Left lung (tissue), 14 donors: ENCODE measurements at places on chromosomes 5 and 9. TPM values are rescaled to one million over a fixed set of nuclear protein-coding genes. Genes with fewer than 3 reads are reported as not detected.

PCDHGB4 gene
- polyA plus RNA-seq: 4.6 TPM

INSL6 gene
- polyA plus RNA-seq: 1.2 TPM

CORO2A gene
- polyA plus RNA-seq: 8.7 TPM

DNA sequence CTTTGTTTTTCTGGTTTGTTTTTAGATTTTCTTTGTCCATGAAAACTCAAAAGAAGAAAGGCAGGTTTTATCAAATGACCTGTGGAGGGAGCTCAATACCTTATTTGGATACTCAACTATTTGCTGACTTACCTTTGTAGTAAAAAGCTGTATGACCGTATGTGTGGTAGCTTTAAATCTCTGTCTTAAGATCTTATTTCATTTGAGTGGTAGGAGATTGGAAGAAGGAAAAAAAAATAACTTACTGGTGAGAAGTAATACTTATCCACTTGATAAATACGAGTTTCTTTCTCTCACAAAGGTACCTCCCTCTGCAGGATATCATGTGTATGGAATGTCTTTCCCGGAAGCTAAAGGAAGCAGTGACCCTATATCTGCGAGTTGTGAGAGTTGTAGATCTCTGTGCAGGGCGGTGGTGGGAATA lies 15.0 kb downstream of the FBXO38 start:
- no peak for DNase-seq

GRCh38 chr5:134374232-134374631 lies 2.9 kb downstream of the UBE2B start:
- DNase-seq: no peak

GRCh38 chr9:137307255-137308056 lies 5.4 kb upstream of the NRARP start:
- DNase-seq: no peak

- no peak for DNase-seq
These were observed 10.3 kb downstream of the CNTFR start for GRCh38 chr9:34579104-34579807.

- no peak for DNase-seq
These were observed 100.5 kb upstream of the GNAQ start for GRCh38 chr9:78131969-78132700.

DNA sequence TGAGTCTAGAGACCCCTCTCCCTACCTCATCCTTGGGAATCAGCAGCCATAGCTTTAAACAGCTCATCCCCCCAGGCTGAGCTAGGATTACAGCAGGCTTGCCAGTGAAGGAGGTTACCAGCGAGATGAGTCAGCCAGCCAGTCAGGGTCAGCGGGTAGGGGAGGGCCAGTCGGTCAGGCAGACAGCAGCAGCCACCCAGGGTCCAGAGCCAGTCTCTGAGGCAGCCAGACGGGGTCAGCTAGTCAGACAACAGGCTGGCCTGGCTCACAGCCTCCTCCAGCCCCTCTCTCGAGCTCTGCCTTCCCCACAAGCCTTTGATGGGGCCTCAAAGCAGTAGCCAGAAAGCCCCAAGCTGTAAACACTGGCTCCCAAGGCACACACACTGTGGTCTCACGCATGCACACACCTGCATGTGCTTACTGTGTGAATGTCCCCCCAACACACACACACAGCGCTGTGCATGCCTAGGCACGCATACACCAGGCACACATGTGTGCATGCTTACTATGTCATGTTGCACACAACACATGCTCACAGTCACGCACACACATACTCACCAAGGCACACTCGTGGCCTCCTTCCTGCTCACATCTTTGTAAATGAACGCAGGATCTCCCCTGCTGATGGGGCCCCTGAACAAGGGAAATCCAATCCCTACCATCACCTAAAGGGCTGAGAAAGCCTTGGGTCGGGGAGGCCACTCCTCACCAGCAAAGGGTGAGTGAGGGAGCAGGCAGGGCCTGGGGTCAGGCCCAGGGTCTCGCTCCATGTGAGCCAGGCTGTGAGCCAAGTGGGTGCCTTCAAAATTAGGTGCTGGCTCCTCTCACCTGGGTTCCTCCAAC lies 28.2 kb upstream of the CPLX2 start:
- DNase-seq: no peak

DNA sequence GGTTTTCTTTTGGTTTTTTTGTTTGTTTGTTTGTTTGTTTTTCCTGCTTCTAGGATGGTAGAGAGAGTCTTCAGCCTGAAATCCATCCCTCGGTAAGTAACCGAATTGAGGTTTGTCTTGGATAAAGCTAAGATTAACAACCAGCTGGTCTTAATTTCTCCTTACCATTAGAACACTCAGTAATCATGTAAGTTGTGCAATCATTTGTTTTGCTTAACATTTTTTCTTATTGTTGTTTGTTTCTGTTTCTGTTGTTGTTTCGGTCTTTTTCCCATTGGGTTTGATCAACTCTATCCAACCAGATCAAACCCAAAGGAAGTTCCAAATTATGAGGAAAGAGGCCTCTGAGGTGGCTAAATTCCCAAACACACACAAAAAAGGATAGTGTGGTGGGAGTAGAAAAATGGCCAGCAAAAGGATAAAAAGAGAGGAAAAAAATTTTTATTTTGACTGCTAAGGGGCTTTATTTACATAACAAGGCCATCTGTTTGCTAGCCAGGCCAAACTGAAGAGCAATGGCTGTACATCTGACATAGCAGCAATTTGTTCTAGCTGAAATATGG lies 49.6 kb upstream of the ANKRD31 start:
- DNase-seq: no peak

DNA sequence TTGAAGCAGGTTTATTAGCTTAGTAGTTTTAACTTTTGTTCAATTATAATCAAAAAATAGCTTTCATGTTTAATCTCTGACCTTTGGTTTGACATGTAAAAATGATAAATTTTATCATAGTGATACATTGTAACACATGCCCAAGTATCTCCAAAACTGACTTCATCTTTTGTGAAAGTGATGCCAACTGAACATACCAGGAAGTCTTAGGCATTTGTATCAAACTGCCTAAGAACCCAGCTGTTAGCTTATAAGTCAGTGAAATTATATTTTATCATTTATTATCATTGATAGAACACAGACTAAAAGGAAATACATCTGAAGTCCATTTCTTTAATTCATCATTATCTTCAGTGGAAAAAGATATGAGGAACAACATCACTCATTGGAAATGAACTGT lies 39.1 kb downstream of the NIPBL start:
- DNase-seq: no peak
